Fibroblast of skin of left biceps (primary cell): ENCODE measurements at places on chromosomes 2 and 18.

DNA sequence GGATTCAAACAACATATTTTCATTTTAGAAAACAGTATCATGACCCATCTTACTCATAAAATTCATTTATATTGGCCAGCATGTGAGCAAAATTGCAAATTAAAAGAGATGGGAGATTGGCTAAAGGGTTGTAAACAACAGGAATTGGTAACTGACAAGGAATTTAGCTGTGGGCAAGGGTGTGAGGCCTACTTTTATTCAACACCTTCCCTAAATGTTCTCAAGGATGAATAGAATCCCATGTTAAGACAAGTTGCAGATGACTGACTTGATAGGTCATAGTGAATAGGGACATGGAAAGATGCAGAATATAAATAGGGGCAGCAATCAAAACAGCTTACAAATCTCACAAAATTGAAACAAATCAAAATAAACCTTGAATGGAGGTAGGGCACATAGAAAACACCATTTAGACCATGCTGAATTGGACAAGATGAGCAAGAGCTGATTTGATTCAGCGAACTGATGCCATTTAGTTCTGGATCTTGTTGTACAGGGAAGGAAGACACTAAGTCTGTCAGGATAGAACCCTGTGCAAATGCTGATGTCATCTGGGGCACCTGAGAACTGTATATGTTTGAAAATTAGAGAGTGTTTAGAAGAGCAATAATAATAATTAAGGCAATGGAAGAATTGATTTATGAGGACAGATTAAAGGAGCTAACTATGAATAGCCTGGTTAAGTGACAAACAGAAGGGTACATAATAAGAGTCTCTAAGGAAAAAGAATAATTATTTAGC, 509.7 kb downstream of the ZEB2 start:
- no peak for DNase-seq

DNA sequence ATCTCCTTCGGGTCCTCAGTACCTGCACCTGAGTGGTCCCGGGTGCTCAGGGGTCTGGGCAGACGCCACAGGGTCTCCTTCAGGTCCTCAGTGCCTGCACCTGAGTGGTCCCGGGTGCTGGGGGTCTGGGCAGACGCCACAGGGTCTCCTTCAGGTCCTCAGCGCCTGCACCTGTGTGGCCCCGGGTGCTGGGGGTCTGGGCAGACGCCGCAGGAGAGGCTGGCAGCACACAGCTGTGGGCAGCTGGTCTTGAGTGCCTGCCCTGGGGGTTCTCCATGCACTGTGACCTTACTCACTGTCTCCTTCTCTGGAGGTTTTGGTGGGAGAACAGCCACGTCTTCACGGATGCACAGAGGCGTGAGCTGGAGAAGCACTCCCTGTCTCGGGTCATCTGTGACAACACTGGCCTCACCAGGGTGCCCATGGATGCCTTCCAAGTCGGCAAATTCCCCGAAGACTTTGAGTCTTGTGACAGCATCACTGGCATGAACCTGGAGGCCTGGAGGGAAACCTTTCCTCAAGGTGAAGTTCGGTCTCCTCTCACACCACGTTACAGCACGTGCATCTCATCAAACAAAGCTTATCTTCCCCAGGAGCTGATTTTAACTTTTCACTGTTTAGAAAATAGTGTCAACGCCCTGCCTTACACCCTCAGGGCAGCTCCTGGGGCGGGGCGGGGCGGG, 82.6 kb downstream of the TPO start:
- DNase-seq = no peak

DNA sequence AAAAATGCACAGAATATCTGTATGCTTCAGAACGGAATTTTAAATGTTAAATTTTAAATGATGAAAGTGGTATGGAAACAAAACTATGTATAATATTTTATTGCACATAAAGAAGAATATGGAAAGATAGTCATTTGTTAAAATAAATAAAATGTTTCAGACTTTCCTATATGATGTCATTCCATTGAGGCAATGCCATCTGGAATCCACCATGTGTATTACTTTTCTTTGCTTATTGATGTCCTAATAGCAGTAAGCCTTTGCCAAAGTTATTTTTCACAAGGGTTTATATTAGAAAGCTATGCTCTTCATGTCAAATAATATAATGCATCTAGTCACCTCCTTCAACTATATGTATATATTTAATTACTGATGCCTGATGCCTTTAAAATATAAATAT, 601.6 kb upstream of the PKDCC start:
- DNase-seq = no peak

GRCh38 chr2:98713332-98714015, 17.5 kb downstream of the MGAT4A start:
- no peak for DNase-seq

DNA sequence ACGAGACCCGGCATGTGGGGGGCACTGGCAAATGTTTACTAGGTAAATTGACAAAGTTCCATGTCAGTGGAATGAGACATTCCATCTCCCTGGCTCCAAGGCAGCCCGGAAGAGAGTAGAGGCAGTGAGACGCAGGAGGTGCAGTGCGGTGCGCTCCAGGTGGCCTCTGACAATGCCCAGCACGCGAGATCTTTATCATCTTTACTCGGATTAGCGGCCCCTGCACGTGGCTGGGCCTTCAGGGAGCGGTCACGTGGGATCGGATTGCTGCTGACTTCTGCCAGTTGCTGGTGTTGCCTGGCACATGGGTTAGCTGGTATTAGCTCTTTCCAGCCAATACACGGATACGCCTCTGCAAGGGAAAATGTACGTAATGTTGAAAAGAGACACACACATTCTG, 151.2 kb upstream of the ALKAL2 start:
- no peak for DNase-seq

DNA sequence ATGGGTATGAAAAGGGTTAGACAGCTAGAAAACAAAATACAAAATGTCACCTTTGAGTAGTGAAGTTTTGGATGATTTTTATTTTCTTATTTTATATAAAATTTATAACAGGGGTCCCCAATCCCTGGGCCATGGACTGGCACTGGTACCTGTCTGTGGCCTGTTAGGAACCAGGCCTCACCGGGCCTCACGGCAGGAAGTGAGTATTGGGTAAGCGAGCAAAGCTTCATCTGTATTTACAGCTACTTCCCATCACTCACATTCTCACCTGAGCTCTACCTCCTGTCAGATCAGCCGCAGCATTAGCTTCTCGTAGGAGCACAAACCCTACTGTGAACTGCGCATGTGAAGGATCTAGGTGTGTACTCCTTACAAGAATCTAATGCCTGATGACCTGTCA, 202.8 kb upstream of the TWIST2 start:
- DNase-seq = no peak

DNA sequence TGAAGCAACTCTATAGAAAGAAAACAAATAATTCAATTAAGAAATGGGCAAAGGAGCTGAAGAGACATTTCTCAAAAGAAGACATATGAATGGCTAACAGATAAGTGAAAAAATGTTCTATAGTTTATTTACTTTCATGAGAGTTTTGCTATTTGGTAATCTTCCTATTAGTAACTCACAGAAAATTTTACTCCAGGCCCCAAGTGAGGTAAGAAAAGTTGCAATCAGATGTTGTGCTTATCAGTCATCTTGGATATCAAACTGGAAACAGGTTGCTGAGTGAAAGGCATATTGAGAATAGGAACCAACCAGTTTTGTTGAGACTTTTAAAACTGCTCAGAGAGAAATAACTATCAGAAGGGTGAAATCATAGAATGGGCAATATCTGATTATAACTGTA, 1179.0 kb upstream of the ACVR2A start:
- no peak for DNase-seq

- no peak for DNase-seq
Measured at GRCh38 chr2:181122601-181123000, 142.2 kb downstream of the UBE2E3 start.
